Effector memory CD8-positive, alpha-beta T cell (primary cell): ENCODE measurements at places on chromosomes 6 and 20.
A peak's percentile ranks its signal among the peaks of the same experiment; 100 is the strongest.

DNA sequence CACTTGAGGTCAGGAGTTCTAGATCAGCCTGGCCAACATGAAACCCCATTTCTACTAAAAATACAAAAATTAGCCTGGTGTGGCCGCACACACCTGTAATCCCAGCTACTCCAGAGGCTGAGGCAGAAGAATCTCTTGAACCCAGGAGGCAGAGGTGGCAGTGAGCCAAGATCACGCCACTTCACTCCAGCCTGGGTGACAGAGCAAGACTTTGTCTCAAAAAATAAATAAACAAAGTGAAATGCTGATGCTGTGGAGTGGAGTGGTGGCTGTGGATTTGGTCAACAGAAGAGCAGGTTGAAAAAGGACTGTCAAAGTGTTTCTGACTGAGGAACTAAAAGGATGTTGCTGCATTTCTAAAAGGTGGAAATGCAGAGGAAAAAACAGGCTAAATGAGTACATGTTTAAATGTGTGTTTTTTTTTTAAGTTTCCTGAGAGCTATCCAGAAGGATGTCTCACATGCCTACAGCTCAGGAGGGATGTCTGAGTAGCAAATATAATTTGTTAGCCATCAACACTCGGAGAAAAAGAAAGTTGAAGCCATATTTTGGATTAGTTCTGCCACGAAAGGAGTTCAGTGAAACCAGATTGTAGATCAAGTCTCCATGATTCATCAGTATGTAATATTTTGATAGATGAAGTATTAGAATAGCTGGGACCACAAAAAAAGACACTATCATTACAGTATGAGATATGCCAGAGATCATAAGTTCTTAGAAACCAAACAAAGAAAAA, 621.1 kb upstream of the ADGRB3 start:
- H3K4me3 ChIP-seq = no peak overlapping the region
- no peaks in the 10 kb centered on the region for H3K4me1 ChIP-seq
- H3K36me3 ChIP-seq = no peaks in the 10 kb centered on the region
- H3K27me3 ChIP-seq = no peaks in the 10 kb centered on the region
- DNase-seq = no peak
- H3K27ac ChIP-seq = no peak overlapping the region

- H3K4me3 ChIP-seq = no peak overlapping the region
- H3K4me1 ChIP-seq = peaks cover 21% of the 10 kb centered on the region
- H3K27ac ChIP-seq = peak overlapping the region; percentile 97
- peaks cover 100% of the 10 kb centered on the region for H3K36me3 ChIP-seq
- no peak for DNase-seq
- no peaks in the 10 kb centered on the region for H3K27me3 ChIP-seq
These were observed 18.8 kb downstream of the SAMHD1 start for GRCh38 chr20:36932476-36933426.

- H3K27me3 ChIP-seq = no peaks in the 10 kb centered on the region
- no peak overlapping the region for H3K4me3 ChIP-seq
- peaks cover 36% of the 10 kb centered on the region for H3K36me3 ChIP-seq
These were observed 115.4 kb downstream of the SLC23A2 start for GRCh38 chr20:4885877-4886276.

DNA sequence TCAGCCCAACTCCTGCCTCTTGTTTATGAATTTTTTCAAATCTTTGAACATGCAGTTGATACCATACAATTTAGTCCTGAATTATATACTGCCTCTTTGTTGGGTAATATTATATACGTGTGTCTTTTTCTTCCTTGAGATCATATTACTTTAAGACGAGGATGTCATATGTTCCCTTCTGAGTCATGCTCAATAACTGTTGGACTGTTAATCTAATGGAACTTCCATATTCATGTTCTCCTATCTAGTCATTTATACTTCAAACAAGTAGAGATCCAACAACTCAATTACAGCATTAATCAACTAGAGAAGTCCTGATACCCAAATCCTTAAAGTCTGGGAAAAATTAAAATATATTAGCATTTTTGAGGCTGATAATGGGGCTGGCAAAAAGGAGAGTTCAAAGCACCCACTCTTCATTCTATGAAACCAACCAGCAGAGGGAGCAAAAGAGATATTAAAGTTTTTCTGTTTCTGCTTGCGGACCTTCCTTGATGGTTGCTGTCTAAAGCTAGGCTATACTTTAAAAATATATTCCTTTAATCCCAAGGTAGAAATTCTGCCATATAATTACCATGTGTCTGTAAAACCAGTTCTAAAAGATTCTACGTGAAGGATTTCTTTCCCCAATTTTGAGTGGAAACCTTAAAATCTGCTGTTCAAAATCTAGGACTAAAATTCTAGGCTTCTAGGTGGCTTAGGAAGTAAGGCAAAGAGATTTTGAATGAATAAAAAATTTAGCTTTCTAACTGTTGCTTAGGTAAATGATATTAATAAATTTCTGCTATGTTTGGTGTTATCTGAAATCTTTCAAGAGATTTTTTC, 498.9 kb downstream of the BCKDHB start:
- no peaks in the 10 kb centered on the region for H3K27me3 ChIP-seq
- no peak overlapping the region for H3K27ac ChIP-seq
- no peaks in the 10 kb centered on the region for H3K36me3 ChIP-seq
- H3K4me3 ChIP-seq = no peak overlapping the region
- DNase-seq = no peak

GRCh38 chr6:21431526-21431925, 162.0 kb upstream of the SOX4 start:
- no peaks in the 10 kb centered on the region for H3K36me3 ChIP-seq
- H3K27me3 ChIP-seq = peaks cover 13% of the 10 kb centered on the region
- no peak for DNase-seq
- no peak overlapping the region for H3K4me3 ChIP-seq
- peaks cover 2% of the 10 kb centered on the region for H3K4me1 ChIP-seq

DNA sequence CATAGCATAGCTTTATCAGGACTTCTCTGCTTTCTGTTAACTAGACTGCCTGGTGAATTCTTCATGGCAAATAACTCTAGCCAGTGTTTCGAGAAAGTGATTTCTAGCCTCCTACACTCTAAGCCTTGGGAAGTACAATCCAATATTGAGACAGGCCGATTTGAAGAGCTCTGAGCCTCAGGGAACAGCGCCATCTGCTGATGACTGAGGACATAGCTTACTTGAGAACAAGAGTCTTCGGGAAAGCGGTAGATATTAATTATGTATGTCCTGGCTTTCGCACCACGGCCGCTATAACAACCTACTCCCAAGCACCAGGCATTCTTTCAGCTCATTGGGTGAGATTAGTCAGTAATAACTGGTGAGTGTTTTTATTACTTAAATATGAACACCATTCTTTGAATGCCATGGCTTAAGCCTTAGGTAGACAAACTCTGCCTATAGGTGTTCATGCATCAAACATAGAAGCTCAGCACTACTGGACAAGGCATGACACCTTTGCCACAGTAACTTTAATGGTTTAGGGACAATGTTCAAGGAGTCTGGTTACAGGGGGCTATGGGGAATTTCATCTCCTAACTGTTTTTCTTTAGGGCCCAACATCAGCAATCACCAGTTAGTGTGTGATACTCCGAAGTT, 518.6 kb downstream of the BMP2 start:
- H3K4me1 ChIP-seq = no peaks in the 10 kb centered on the region
- H3K27ac ChIP-seq = no peak overlapping the region
- no peak overlapping the region for H3K4me3 ChIP-seq
- H3K27me3 ChIP-seq = no peaks in the 10 kb centered on the region

- no peaks in the 10 kb centered on the region for H3K27me3 ChIP-seq
- H3K36me3 ChIP-seq = no peaks in the 10 kb centered on the region
- no peaks in the 10 kb centered on the region for H3K4me1 ChIP-seq
- H3K4me3 ChIP-seq = no peak overlapping the region
- DNase-seq = no peak
These were observed 43.0 kb downstream of the HDDC2 start for GRCh38 chr6:125258651-125259353.

DNA sequence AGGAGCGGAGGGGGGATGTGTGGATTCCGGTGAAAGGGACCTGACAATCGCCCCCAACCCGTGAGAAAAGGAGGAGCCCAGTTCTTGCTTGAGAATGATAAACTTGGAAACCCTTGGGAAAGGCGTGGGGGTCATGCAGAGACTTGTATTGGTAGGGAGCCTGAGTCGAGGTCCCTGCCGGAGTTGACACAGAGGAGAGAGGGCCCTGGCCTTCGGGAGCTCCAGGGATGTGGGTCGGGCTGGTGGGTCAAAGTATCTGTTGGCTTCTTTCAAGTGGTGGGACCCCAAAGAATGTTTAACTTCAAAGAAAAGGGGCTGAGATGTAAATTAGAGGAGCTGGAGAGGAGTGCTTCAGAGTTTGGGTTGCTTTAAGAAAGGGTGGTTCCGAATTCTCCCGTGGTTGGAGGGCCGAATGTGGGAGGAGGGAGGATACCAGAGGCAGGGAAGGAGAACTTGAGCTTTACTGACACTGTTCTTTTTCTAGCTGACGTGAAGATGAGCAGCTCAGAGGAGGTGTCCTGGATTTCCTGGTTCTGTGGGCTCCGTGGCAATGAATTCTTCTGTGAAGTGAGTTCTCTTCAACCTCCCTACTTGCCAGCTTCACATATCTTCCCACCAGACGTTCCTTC, 571 bp downstream of the CSNK2B start:
- no peaks in the 10 kb centered on the region for H3K27me3 ChIP-seq
- no peak for DNase-seq
- peak overlapping the region; percentile 97 for H3K4me3 ChIP-seq
- H3K27ac ChIP-seq = peak overlapping the region; percentile 94
- H3K4me1 ChIP-seq = peaks cover 46% of the 10 kb centered on the region

GRCh38 chr6:161301338-161301737, 27.5 kb upstream of the AGPAT4 start:
- H3K27me3 ChIP-seq = peaks cover 33% of the 10 kb centered on the region
- no peak overlapping the region for H3K27ac ChIP-seq
- H3K4me1 ChIP-seq = no peaks in the 10 kb centered on the region
- H3K4me3 ChIP-seq = no peak overlapping the region
- no peak for DNase-seq
- no peaks in the 10 kb centered on the region for H3K36me3 ChIP-seq

- no peaks in the 10 kb centered on the region for H3K36me3 ChIP-seq
- no peak overlapping the region for H3K27ac ChIP-seq
- no peak for DNase-seq
- H3K27me3 ChIP-seq = peaks cover 14% of the 10 kb centered on the region
- peaks cover 2% of the 10 kb centered on the region for H3K4me1 ChIP-seq
These were observed 105.7 kb downstream of the EDN1 start for GRCh38 chr6:12395898-12396297.

DNA sequence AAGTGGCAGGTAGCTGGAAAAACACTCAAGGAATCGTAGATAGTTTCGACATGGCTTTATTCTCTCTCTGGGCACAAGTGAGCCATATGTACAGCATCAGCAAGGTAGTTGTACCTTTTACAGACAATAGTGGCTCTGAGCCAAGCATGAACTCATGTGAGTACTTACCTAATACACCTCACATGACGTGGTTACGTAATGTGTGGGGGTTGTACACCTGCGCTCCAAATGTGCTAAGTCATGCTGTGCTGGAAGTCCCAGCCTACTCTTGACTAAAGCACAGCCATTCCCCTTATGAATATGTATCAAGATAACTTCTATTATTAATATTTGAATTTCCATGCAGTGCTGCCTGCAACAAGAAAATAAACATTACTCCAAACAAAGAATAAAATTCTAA, 78.8 kb upstream of the HMGN3 start:
- no peaks in the 10 kb centered on the region for H3K27me3 ChIP-seq
- H3K4me3 ChIP-seq = no peak overlapping the region
- no peak overlapping the region for H3K27ac ChIP-seq
- no peak for DNase-seq
- no peaks in the 10 kb centered on the region for H3K4me1 ChIP-seq

- no peaks in the 10 kb centered on the region for H3K4me1 ChIP-seq
- no peak overlapping the region for H3K27ac ChIP-seq
- H3K27me3 ChIP-seq = peaks cover 18% of the 10 kb centered on the region
- DNase-seq = no peak
These were observed 9.3 kb upstream of the ZFP64 start for GRCh38 chr20:52200870-52201269.

DNA sequence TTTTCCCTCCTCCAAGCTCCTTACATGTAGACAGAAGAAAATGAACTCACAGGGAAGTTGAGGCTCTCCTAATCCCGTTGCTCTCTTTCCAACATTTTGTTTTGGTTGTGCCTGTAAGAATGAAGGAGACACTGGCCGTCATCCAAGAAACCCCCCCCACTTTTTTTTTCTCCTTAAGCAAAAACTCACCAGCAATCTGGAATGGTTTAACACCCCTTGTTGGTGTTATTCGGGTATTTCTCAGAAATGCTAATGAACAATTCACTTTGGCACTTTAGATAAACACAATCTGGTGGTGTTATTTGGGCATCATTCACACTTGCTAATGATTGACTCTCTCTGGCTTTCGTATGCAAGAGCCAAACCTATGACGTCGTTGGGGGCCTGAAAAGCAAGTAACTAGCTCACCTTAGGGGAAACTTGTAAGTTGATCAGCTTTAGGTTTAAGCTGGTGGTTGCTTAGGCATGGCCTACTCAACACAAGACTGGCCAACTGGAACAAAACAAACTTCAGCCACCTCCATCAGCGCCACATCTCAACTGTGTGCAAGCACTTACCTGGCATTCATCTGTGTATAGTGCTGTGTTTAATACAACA, 24.3 kb upstream of the OLIG3 start:
- H3K4me3 ChIP-seq = no peak overlapping the region
- peaks cover 2% of the 10 kb centered on the region for H3K36me3 ChIP-seq
- H3K27me3 ChIP-seq = peaks cover 83% of the 10 kb centered on the region
- no peak for DNase-seq
- H3K4me1 ChIP-seq = peaks cover 3% of the 10 kb centered on the region

- no peak overlapping the region for H3K27ac ChIP-seq
- no peaks in the 10 kb centered on the region for H3K36me3 ChIP-seq
- DNase-seq = no peak
- peaks cover 30% of the 10 kb centered on the region for H3K27me3 ChIP-seq
- no peak overlapping the region for H3K4me3 ChIP-seq
These were observed 156.1 kb upstream of the SALL4 start for GRCh38 chr20:51958099-51959065.

GRCh38 chr6:6581054-6581453, 7.5 kb upstream of the LY86 start:
- H3K4me1 ChIP-seq = peaks cover 4% of the 10 kb centered on the region
- no peak for DNase-seq
- H3K27ac ChIP-seq = no peak overlapping the region

DNA sequence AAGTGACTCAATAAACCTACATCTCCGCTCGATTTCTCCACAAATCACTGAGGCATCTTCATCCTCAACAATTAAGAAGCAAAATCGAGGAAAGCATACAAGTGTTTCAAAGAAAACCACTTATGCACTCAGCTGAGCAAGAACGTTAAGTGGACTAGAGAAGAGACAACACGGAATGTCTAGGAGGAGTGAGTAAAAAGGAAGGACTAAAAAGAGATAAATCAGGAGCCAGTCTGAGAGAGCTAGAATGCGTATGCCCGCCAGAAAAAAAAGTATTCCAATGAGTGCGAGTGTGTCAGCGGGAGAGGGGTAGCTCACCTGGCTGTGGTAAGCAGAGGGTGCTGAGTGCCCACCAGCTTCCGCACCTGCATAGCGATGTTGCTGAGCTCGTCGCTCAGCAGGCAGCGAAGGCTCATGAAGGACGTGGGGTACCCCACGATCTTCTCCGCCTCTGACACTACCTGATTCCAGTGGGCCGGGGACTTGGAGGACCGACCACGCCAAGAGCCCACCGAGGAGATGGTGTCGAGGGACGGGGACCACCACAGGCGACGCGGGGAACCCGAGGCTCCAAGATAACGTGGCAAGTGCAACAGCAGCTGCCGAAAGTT, 587 bp downstream of the PDSS2 start:
- H3K4me3 ChIP-seq = peak overlapping the region; percentile 94
- peaks cover 19% of the 10 kb centered on the region for H3K36me3 ChIP-seq
- no peaks in the 10 kb centered on the region for H3K27me3 ChIP-seq
- H3K27ac ChIP-seq = peak overlapping the region; percentile 94
- H3K4me1 ChIP-seq = peaks cover 27% of the 10 kb centered on the region
- DNase-seq = no peak
